Large intestine (tissue), 12 donors: ENCODE measurements at places on chromosomes 4 and X.

DNA sequence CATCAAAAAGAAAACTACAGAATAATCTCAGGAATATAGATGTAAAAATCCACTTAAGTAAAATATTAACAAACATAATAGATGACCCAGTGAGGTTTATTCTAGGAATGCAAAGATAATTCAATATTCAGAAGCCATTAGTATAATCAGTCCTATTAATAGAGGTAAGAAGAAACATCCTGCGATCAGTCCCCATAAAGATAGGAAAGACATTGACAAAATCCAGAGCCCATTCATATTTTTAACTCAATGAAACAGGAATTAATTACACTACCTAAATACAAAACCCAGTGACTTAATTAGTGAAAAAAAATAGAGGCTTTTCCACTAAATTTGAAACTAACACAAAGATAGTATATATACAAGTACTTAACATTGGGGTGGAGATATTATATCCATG lies 321.4 kb upstream of the INTU start:
- no peaks in the 10 kb centered on the region for H3K36me3 ChIP-seq
- DNase-seq = no peak
- no peak overlapping the region for H3K4me3 ChIP-seq
- H3K27ac ChIP-seq = no peak overlapping the region
- H3K27me3 ChIP-seq = no peaks in the 10 kb centered on the region
- no peaks in the 10 kb centered on the region for H3K4me1 ChIP-seq

DNA sequence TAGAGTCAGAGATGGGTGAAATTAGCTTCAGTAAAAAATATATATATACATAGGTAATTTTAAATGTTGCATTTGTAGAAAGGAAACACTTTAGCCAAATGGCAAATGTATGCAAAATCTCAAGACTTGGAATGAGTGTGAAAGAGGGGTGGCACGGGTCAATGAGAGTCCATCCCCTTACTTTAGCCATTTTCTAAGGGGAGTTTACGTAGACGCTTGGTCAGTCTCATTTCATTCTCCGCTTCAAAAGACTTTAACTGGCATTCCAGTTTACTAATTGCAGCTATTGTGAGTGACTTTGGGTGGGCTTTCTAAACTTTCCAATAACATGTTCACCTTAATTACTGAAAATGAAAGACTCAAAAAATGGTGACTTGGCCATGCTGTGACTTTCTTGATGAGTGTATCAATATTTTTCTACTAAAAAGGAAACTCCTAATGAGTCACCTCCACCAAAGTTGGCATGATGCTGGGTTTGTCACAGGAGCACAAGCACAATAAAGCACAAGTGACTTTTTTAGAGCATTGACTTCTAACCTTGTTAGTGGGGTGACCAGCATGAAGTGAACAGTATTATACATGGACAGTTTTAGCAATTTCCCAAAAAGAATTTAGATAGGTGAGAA lies 356.0 kb upstream of the RASGEF1B start:
- no peaks in the 10 kb centered on the region for H3K27me3 ChIP-seq
- H3K4me1 ChIP-seq = no peaks in the 10 kb centered on the region

DNA sequence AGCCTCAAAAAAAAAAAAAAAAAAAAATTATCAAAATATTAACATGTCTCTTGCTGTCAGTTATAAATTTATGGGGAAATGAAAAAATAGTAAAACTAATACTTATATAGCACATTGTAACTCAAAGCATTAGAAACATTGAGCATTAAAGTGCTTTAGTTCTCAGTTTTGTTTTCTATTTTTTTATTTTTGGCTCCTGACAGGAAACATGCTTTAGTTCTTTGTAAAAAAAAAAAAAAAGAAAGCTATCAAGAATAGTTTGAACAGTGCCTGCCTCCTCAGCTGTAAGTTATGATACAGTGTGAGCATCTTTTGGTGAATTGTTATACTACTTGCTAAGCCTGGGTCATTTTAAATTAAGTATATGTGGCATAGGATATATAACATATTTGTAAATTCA lies 5.1 kb upstream of the CENPC start:
- peaks cover 3% of the 10 kb centered on the region for H3K4me1 ChIP-seq
- H3K27ac ChIP-seq = no peak overlapping the region
- no peak overlapping the region for H3K4me3 ChIP-seq
- no peaks in the 10 kb centered on the region for H3K27me3 ChIP-seq
- H3K36me3 ChIP-seq = no peaks in the 10 kb centered on the region
- DNase-seq = no peak

DNA sequence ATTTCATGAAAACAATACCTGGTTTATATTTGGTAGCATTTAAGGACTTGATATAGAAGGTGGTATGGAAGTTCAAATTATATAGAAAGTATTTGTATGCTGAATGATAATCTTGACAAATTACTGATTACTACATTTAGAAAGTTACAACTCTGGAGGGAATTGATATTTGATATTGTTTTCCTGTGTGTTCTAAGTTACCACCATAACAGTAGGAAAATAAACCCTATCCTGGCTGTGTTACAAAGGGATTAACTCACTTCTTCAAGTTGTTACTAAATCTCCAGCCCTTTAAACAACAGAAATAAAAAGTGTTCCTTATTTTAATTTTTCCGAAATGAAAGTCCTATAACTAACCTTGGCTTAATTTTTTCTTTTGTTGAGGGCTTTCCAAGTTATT lies 36.6 kb downstream of the FHL1 start:
- H3K27ac ChIP-seq = no peak overlapping the region
- no peak for DNase-seq
- no peaks in the 10 kb centered on the region for H3K4me1 ChIP-seq
- H3K36me3 ChIP-seq = no peaks in the 10 kb centered on the region
- no peaks in the 10 kb centered on the region for H3K27me3 ChIP-seq

DNA sequence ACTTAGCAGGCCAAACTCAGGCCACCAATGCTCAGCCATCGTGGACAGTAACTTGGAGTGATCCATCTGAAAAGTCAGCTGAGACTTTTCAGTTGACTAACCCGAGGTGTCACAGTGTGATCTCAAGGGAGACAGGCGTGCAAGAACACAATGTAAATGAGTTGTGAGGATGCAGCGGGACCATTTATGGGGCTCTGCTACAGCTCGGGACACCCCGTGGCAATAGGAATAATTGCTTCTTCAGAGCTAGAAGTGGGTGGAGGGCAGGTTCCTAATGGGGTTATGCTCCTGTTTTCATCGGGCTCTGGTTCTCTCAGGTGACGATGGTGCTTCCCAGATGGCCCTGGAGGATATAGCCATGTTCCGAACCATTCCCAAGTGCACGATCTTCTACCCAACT lies 27.3 kb downstream of the TKTL1 start:
- no peak overlapping the region for H3K27ac ChIP-seq
- DNase-seq = no peak
- no peaks in the 10 kb centered on the region for H3K4me1 ChIP-seq

DNA sequence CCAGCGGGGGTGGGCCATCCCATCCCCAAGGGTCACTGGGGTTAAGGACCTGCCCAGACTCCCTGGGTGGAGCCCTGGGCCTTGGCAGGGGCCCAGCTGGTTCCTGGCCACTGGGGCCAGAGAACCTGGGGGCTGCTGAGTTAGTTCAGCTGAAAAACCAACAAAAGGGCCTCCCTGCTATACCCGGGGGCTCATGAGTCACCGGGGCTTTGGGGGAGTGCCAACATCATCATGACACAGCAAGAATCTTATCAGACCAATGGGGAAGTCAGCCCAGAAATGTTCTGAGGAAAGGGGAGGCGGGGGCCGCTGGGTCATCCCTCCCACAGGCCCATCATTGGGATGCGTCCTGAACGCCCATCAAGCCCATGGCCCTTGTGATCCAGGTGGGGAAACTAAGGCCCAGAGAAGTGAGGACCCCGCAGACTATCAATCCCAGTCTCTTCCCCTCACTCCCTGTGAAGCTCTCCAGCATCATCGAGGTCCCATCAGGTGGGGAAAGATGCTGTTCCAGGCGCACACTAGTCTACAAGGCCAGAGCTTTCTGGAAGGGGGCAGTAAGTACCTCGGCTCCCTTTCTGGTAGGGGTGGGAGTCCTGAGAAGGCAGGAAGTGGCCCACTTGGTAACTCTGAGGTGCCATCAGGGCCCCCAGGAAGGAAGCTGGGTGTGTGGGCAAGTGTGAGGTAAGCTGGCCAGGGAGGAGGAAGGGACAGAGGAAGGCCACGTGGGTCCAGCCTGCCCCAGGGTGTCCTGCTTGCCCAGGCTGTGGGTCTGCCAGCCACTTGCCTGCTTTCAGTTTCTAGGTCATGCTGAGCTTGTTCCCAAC lies 4.5 kb downstream of the G6PD start:
- H3K36me3 ChIP-seq = no peaks in the 10 kb centered on the region
- no peaks in the 10 kb centered on the region for H3K27me3 ChIP-seq
- H3K4me1 ChIP-seq = no peaks in the 10 kb centered on the region

DNA sequence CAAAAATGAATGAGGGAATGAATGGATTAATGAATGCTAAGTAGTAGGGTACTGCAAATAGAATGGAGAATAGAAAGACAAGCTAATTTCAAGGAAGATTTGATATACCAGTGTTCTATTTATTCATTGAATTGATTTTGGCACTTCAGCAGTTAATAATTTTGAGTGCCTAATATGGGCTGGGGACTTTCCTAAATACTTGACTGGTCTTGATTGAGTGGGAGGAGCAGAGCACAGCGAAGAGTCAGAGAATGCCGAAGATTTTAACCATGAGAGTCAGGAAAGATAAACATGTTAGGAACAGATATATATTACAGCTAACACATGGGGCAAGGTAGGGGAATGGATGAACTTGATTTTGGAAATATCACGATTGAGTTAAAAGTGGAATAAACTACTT lies 10.6 kb downstream of the IL15 start:
- no peak overlapping the region for H3K4me3 ChIP-seq
- H3K27me3 ChIP-seq = no peaks in the 10 kb centered on the region
- H3K36me3 ChIP-seq = no peaks in the 10 kb centered on the region
- DNase-seq = no peak
- H3K27ac ChIP-seq = no peak overlapping the region

DNA sequence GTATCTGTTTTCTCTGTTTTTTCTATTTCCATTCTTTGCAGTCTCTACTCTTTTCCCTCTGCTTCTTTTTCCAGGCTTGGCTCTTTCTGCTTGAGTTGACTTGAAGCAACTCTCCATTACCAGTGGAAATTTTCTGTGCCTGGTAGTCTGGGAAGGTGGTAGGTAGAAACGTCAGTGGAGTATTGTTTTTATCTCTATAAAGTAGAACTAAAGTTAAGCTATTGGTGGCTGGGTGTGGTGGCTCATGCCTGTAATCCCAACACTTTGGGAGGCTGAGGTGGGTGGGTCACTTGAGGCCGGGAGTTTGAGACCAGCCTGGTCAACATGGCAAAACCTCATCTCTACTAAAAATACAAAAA lies 438.1 kb upstream of the AR start:
- H3K4me1 ChIP-seq = no peaks in the 10 kb centered on the region
- no peaks in the 10 kb centered on the region for H3K27me3 ChIP-seq
- no peak overlapping the region for H3K27ac ChIP-seq
- no peak overlapping the region for H3K4me3 ChIP-seq
- no peaks in the 10 kb centered on the region for H3K36me3 ChIP-seq
- DNase-seq = no peak

DNA sequence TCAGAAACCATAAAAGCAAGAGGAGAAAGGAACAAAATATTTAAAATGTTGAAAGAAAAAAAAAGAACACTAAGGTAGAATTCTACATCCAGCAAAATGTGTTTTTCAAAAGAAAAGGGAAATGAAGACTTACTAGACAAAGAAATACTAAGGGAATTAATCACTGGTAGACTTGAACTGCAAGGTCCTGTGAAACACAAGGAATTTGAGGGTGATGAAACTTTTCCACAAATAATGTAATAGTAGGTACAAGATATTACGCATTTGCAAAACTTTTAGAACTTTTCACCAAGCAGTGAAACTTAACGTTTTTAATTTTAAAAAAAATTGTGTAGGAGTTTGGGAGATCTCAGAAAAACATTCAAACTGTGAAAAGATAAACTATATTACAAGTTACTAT lies 180.3 kb upstream of the MAGEB16 start:
- no peak overlapping the region for H3K27ac ChIP-seq
- no peak for DNase-seq
- H3K4me3 ChIP-seq = no peak overlapping the region
- no peaks in the 10 kb centered on the region for H3K4me1 ChIP-seq

GRCh38 chr4:154485127-154485773 lies 6.3 kb downstream of the DCHS2 start:
- no peak for DNase-seq
- H3K4me1 ChIP-seq = no peaks in the 10 kb centered on the region
- no peak overlapping the region for H3K4me3 ChIP-seq
- H3K27me3 ChIP-seq = peaks cover 46% of the 10 kb centered on the region
- no peaks in the 10 kb centered on the region for H3K36me3 ChIP-seq

- H3K27ac ChIP-seq = no peak overlapping the region
- H3K4me3 ChIP-seq = no peak overlapping the region
- peaks cover 3% of the 10 kb centered on the region for H3K4me1 ChIP-seq
- no peak for DNase-seq
These were observed 281.7 kb downstream of the ZNF674 start for GRCh38 chrX:46263494-46263893.

- no peak overlapping the region for H3K4me3 ChIP-seq
- no peaks in the 10 kb centered on the region for H3K36me3 ChIP-seq
- no peaks in the 10 kb centered on the region for H3K27me3 ChIP-seq
- no peak for DNase-seq
- no peak overlapping the region for H3K27ac ChIP-seq
These were observed 64.2 kb upstream of the TRPC5OS start for GRCh38 chrX:111811831-111812230.

- DNase-seq = no peak
- H3K27me3 ChIP-seq = no peaks in the 10 kb centered on the region
- no peak overlapping the region for H3K27ac ChIP-seq
- no peaks in the 10 kb centered on the region for H3K4me1 ChIP-seq
- H3K4me3 ChIP-seq = no peak overlapping the region
These were observed 15.5 kb downstream of the CLDN22 start for GRCh38 chr4:183304538-183304937.

DNA sequence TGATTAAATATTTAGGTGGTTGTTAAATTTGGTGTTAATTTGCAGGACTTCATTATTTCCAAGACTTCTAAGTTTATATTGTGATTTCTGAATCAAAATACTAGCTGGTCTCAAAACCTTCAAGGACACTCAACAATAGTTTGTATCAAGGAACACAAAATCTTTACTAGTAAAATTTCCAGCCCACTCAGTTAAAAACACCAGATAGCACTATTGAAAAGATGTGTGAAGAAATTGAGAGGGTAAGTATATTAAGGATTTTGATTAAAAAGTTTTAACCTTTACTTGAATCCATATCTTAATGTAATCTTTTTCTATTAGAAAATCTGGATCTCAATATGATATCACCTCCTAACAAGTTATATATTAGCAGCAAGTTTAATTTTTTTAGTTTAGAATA lies 89.3 kb upstream of the UGT8 start:
- DNase-seq = no peak
- H3K36me3 ChIP-seq = no peaks in the 10 kb centered on the region
- H3K27ac ChIP-seq = no peak overlapping the region
- H3K4me1 ChIP-seq = peaks cover 13% of the 10 kb centered on the region
- no peaks in the 10 kb centered on the region for H3K27me3 ChIP-seq
